Activated CD8-positive, alpha-beta T cell treated with anti-CD3 and anti-CD28 coated beads, Interleukin-2, amount 10 ng/mL, durations not matched to agents 7 days and 5 days (primary cell): ENCODE measurements at places on chromosomes 1 and 21.

- DNase-seq, result peak; percentile 75
Observed at GRCh38 chr1:185636848-185637247, 97.3 kb upstream of the HMCN1 start.

GRCh38 chr1:70317087-70317486 lies 37.4 kb downstream of the ANKRD13C start:
- no peak for DNase-seq

GRCh38 chr1:244150665-244151064 lies 99.6 kb downstream of the ZBTB18 start:
- no peak for DNase-seq

DNA sequence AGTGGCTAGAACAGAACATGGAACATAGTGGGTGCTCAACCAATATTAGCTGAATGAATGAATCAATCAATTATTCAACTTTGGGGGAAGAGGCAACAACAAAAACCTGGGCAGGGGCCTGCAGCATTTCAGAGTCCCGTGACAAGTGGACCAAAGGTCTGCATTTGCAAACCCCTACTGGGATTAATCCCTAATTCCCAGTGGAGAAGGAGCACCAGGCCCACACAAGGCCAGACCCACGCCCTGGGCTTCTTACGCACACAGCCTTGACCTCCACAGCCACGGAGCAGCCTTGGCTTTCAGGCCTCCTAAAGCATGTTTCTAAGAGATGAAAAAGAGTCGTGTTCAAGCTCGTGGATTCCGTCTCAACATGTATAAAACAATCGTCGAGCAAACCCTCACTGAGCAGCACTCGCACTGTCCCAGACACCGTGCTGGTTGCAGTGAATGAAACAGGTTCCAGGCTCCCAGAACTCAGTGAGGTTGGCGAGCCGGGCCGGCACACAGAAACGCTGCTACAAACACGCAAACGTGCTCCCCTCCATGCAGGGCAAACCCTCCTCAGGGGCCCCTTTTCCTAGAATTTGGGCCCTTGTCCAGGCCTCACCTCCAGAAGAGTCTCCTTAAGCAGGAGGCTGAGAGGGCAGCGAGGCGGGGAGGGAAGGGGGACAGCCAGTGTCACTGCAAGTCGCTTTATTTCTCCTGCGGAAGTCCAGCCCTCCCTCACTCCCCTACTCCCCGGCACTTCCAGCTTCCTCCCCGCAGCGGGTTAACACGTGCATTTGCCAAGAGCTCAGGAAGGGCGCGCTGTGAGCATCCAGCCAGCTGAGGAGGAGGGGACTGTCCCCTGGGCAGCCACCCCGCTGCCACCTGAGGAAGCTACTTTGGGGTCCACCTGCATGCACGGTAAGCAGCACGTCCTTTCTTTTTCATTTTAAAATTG lies 556.4 kb downstream of the KIF26B start:
- no peak for DNase-seq

GRCh38 chr21:34865400-34866241 lies 183.5 kb downstream of the RUNX1 start:
- DNase-seq, result peak; percentile 33

DNA sequence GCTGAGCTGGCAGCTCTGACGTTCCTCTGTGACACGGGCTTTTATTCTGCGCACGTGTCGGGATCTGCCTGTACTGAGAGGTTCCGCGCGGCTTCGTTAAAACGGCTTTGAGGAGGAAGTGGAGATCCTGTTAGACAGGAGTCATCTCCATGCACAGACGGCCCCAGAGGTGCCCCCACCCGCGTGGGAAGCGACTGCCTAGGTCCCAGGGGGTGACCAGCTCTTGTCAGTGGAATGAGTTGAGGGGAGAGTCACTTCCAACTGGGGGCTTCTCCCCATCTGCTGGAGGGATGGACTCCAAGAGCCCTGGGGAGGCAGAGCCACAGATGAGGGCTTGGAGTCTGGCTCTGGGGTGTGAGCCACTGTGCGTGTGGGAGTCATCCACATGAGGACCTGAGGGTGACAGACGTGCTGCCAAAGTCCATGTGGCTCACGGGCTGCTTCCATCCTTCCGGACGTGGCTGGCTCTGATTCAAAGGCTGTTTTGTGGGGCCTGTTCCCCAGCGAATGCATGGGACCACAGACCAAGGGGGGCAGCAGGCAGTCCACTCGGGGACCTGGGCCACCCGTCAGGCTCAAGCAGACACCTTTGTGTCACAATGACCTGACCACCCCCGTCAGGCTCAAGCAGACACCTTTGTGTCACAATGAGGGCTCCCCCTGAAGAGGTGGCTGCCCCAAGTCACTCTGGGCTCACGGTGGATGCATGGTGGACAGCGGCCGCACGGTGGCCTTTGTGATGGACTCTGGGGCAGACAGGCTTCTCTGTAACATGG lies 26.8 kb downstream of the PTTG1IP start:
- DNase-seq, result peak; percentile 62

DNA sequence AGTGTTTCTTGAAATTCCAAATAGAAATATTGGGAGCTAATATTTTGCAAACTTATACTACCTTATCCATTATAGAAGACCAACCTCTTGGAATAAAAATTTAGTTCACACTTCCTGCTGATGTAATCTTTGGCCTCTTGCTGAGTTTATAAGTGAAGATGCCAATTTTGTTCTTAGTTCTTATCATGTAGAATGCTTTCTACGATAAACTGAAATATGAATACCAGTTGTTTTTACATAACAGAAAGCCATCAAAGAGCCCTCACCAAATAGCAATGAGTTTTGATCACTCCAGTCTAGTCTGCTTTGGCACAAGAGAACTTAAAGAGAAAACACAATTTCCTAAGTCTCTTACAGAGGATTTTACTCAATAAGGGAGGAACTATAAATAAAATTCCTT lies 89.5 kb downstream of the DENND1B start:
- no peak for DNase-seq

- no peak for DNase-seq
Observed at GRCh38 chr21:30437010-30437565, 3.0 kb upstream of the KRTAP15-1 start.

- DNase-seq, result no peak
Observed at GRCh38 chr1:37995751-37996345, 6.0 kb upstream of the SF3A3 start.

DNA sequence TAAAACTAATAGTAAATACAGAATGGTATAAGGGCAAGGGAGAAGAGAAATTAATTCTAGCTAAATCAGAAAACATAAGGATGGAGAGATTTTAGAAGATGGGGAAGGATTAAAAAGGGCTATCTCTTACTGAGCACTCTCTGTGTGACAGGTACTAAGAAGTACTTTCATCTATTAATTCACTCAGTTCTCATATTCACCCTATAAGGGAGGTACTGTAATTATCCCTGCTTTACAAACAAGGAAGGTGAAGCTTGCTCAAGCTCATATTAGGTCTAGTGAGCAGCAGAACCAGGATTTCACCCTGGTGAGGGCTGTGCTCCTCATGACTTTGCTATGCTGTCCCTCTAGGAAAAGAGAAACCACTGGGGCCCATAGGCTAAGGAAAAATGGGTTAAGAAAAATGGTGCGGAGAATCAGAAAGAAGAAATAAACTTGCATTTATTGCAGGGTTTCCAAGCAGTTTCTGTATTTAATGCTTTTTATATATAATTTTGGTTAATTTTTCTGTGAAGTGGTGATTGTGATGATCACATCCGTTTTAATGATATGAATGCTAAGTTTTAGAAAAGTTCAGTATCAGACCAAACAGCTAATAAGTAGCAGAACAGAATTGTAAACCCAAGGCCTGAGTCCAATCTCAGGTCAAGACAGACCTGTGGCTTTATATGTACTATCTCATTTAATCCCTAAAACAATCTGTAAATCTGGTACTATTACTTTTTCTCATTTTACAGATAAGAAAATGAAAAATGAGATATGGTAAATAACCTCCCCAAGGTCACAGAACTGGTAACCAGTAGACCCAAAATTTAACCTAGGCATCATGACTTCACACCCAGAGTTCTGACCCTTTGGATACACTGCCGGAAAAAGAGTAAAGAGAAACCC lies 1.7 kb downstream of the PCNX2 start:
- no peak for DNase-seq

- no peak for DNase-seq
Observed at GRCh38 chr1:173527151-173527826, 50.2 kb downstream of the PRDX6 start.

- DNase-seq, result peak; percentile 43
Observed at GRCh38 chr1:25204797-25205480, 27.4 kb downstream of the SYF2 start.

DNA sequence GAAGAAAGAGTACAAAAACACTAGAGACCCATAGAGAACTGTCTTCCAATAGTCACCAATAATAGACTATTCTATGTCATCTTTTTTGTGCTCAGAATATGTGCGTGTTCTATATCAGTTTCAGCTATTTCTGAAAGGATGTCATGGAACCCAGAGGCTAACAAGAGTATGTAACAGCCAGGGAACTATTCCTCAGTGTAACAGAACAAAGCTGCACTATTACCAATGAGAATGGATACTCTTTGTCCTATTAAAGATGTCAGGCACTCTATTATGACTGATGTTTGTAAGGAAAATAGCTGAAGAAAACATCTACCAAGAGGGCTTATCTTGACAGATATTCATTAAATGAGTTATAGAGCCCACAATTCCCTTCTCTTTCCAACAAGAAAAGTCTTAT lies 8.6 kb upstream of the LRRC8C start:
- no peak for DNase-seq
